ENCODE measurements at places on chromosomes 5 and 9. TPM values are rescaled to one million over a fixed set of nuclear protein-coding genes. Genes with fewer than 3 reads are reported as not detected.

GRCh38 chr9:96219026-96219899, 82.7 kb downstream of the HSD17B3 start:
- peak; percentile 86 for DNase-seq

DNA sequence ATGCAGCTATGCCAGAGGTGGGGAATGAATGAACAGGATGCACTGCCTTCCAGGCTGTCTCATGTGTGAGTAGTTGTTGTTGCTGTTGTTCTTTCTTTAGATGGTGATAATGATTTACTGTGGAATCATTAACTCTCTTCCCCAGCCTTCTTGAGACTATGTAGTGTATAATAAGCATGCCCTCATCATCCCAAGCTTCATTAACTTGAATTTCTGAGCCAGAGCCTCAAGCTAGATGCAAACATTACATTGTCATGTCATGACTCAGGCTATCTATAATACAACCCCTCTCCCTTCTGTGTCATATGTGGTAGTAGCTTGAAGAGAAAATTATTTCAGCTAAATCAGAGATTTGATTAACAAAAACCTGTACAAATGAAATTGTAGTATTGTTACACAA, 10.0 kb upstream of the ADAMTSL1 start:
- no peak for DNase-seq

The APBA1 gene
- total RNA-seq: 9.2 TPM

GRCh38 chr5:172648013-172648381, 6.9 kb downstream of the NEURL1B start:
- no peak for DNase-seq

DNA sequence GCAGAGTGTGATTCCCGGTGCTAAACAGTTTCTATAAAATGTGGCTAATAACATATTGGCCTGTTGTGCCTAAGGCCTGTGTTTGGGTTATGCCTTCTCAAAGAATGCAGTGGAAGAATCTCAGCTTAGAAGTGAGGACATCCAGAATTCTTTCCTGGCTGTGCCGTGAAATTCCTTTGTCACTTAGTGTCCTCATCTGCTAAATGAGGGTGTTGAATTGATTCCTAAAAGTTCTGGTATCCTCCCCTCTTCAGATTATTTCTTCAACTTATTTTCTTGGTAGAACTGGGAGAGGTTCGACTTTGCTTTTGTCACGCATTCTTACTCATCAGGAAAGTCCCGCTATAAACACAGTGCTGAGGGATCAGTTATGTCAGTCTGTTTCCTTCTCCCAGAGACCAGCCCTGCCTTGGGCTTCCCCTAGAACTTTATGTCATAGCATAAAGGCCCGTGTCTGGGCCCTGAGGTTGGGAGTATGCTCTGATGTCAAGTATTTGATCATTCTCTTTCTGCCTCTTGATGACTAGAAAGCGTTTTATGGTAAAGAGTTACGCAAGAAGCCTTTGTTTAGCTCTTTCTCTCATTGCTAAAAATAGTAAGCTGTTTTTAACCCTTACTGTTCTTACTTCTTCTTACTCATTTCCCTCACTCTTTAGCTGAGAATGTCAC, 29.5 kb downstream of the MTAP start:
- no peak for DNase-seq

DNA sequence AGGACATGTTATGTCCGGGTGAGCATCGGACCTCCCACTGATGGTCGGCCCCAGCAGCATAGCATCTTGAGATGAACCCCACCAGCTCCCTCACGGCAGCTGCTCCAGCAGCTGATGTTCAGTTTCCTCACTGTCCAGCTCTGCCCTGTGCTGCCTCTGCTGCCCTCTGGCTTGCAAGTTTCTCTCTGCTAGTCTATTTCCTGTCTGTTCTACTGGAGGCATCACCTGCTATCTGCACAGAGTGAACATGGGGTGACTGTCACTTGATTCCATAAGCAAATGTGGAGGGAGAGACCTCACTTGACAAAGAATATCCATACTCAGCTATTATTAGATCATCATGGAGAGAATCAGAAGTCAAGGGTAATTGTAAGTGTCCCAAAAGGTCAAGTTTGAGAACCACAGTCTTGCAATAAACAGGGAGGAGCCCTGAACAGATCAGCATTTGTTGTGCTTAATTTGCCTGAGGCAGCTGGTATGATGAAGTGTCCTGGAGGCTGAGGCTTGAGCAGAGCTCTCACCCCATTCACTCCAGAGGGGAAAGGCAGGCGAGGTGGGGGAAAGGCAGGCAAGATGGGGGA, 702.8 kb downstream of the SEMA5A start:
- DNase-seq: no peak

GRCh38 chr5:126680191-126680817, 79.6 kb downstream of the PHAX start:
- no peak for DNase-seq

GRCh38 chr5:180207593-180207992, 1.4 kb downstream of the RASGEF1C start:
- no peak for DNase-seq

The CAMLG gene
- total RNA-seq: 26.5 TPM

GRCh38 chr9:71746023-71746757, 22.1 kb downstream of the CEMIP2 start:
- no peak for DNase-seq

DNA sequence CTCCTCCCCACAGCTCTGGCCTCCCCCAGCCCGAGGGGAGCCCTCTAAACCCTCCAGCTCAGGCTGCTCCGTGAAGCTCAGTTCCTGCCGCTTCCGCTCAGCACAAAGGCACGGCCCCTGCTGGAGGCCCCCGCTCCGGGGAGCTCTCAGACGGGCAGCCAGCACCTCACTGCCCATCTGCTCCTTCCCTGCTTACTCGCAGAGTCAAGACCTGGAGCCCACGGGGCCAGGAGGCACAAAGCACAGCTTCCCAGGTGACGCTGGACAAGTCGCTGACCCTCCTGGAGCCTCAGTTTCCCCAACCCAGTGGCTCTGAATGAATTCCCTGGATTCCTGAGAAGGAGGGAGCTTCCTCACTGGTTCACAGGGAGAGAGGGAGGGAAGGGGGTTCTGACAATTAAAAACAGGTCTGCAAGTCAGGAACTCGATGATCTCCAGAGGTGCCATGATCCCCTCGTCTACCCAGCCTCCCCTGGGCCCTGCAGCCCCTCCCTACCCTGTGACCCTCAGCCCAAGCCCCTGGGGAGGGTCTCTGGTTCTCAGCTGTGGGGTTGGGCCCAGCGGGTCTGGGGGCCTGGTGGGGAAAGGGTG, 36.2 kb downstream of the VAV2 start:
- DNase-seq: no peak

DNA sequence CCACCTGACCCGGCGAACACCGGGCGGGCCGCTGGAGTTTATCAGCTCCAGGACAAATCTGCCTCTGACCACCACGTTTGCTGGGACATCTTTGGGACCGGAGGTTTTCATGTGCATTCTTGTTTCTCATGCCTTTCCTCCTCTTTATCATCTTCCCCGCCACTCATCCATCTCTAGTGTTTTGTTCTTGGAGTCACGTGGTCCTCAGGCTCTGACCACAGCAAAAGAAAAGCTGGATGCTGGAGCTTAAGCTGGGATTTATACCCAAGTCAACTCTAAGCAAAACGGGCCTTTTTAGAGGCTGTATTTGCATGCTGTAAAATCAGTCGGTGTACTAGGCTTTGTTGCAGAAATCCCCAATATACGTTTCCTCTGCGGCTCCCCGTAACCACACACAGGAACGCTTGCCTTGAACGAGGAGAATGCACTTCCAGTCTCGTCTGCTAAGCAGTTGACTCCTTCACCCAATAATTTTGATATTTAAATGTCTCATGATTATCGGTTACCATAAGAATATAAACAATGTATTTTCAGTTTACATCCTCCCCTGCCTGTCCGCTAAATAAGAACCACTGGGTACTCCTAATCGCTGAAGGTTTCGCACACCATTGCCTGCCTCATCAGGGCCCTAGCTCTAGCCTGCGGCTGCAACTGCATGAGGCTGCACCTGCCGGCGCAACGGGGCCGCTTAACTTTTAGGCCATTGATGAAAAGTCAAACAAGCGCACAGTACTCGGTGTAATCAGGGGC, 560 bp upstream of the NDUFS6 start:
- DNase-seq: peak; percentile 11

GRCh38 chr5:179964015-179964414, 56.3 kb upstream of the TBC1D9B start:
- DNase-seq: no peak

DNA sequence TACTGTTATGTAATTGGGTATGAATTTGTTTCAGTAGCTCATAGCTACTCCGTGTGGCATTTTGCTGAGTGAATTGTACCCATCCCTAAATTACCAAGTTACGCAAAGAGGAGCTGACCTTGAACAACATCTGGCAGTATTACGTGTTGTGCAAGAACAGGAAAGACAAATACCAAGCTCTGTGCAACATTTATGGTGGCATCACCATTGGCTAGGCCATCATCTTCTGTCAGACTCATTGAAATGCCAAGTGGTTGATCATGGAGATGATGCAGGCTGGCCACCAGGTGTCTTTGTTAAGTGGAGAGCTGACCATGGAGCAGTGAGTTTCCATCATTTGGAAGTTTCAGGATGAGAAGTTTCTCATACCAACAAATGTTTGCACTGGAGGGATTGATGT, 15.0 kb downstream of the ZSWIM6 start:
- no peak for DNase-seq

- DNase-seq: no peak
Measured at GRCh38 chr5:102931085-102931725, 176.1 kb downstream of the PAM start.
